ENCODE measurements at places on chromosomes 12 and 14. TPM values are rescaled to one million over a fixed set of nuclear protein-coding genes. Genes with fewer than 3 reads are reported as not detected.

- DNase-seq = no peak
Observed at GRCh38 chr14:23301969-23302289, 730 bp downstream of the PPP1R3E start.

DNA sequence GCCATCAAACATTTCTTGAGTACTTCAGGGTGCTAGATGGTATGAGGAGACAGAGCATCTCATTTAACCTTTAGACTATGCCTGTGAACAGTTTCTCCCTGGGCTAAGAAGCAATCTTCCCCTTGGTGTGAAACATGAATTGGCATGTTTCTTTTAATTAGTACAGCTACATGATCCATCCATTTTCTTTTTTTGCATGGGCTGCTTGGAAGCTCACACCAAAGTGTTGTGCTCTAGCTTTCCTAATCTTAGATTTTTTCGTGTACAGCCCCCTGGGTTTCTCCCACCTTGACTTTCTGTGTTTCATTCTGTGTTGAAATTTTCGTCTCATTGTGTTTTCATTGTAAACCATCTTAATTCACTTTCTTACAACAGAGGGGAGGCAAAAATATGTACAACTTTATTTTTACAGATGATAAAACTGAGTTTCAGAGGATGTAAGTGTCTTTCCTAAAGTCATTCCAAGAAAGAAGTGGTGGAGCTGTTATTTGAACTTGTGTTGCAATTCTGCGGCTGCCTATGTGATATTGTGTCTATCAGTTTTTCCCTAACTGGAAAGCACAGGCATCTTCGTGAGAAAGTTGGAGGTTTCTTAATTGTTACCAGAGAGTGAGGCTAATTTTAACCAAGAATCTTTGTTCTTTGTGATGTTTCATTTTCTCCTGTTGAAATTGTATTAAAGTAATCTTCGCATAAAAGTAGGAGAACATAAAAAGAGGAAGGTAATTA, 64.5 kb downstream of the DAAM1 start:
- peak; percentile 82 for DNase-seq

DNA sequence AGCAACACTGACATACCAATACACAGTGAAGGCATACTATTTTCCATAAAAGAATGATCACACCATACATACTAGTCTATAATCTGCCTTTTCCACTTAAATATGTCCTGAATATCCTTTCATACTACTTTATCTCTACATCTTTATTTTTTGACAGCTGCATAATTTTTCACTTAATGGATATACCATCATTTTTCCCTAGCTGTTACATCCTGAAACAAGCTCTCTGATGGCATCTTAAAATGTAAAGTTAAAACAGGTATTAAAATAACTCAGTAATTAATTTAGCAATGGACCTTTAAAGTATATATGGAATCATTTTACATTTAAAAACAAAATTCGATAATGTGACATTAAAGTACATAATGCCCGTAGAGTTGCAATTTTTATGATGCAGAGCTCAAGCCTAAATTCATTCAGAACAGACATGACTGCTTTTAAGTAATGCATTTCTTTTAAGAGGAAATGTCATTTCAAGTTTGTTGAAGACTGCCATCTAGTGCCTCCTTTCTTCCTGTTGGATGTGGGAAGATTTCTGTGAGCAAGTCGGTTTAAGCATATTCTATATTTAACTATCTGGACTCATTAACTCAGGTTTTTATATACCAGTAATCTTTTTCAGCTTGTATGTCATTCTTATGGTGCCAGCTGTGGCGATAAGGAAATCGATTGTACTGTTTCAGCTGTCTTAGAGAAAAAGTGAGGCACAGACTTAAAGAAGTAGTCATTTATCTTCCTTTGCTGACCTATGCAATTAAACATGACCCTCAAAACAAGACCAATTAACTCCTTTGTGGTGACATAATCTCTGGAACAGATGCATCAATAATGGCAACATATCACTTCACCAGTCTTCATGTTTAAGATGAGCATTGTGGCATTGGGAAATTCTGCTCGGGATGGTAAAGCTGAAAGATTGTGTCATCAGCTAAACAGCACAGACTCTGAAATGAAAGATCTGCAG, 20.3 kb downstream of the PRICKLE1 start:
- DNase-seq = peak; percentile 71

DNA sequence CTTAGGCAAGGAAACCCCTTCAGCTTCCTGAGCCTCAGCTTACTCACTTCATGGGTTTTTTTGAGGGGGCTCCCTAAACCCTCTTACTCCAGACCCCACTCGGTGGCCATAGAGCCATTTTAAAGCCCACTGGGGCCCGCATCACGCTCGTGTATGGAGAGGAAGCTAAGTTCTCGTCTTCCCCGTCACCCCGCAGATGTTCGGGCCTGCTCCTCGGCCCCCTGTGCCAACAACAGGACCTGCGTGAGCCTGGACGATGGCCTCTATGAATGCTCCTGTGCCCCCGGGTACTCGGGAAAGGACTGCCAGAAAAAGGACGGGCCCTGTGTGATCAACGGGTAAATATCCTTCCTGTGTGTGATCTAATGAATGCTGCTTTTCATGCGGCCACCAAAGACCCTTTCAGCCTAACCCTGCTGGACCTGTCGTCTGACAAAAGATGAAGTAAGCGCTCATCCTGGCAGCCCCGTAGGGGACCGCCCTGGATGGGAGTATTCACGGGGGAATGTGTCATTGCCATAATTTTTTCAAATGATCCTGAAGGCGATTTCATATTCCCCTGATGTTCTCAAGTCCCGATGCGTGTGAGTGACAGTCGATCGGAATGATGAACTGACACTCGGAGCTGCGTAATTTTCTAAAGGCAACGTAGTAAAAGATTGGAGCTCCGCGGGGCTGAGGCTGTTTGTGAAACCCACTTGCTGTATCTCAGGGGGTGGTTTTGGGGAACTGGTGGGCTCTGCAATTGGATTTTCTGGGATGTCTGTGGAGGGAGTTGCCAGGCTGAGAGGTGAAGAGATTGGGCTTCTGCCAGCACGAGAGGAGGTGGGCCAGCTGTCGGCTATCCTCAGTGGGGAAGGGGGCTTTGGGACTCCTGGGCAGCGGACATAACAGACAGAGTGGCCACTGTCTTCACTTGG, 5.4 kb downstream of the DLK1 start:
- DNase-seq = no peak

GRCh38 chr14:89036371-89036770, 211.9 kb downstream of the TTC8 start:
- DNase-seq = no peak

GRCh38 chr14:60161196-60162107, 3.7 kb downstream of the DHRS7 start:
- peak; percentile 73 for DNase-seq

- no peak for DNase-seq
Observed at GRCh38 chr14:103160321-103161053, 37.2 kb downstream of the TNFAIP2 start.

DNA sequence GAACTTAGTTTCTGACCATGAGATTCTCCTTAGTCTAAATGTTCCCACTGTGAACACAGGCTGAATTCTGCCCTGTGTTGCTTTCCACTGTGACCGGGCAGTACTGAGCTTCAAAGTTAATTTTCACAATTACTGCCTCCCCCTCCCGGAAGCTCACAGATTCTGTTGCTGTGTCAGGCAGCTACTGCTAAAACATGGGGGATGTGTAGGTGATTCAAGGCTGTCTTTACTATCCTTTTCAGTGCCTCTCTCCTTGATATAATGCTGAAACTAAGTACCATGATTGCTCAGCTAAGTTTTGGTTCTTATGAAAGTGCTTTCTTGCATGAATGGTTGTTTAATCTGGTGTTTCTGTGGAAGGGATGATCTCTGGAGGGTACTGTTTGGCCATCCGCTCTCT, 428.3 kb upstream of the NOVA1 start:
- DNase-seq = no peak

DNA sequence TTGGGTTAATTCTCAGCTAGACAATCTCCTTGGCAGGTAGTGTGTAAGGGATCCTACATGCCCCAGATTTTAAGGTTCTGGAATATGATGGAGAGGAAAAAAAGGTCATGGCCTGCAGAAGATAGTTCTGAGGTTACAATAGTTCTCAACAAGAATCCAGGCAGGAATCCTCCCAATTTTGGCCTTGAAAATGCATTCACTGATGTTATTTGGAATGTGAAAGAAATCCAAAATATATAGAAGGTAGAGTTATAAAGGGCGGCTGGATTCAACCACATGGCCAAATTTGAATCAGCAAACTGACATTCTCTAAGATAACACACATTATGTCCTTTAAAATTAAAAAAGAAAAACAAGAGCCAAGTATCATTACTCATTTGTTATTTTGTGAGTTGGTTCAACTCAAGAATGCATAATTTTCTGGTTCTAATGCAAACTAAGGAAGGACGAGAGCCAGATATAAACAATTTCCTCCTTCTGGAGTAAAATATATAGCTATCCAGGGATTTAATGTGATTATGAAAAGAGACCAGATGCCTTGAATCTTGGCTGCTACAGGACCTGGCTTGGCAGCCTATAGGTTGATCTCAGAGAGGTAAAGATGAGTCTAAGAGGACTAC, 177.0 kb upstream of the G2E3 start:
- no peak for DNase-seq

- DNase-seq = peak; percentile 81
Observed at GRCh38 chr12:1083889-1084262, 92.9 kb downstream of the ERC1 start.

DNA sequence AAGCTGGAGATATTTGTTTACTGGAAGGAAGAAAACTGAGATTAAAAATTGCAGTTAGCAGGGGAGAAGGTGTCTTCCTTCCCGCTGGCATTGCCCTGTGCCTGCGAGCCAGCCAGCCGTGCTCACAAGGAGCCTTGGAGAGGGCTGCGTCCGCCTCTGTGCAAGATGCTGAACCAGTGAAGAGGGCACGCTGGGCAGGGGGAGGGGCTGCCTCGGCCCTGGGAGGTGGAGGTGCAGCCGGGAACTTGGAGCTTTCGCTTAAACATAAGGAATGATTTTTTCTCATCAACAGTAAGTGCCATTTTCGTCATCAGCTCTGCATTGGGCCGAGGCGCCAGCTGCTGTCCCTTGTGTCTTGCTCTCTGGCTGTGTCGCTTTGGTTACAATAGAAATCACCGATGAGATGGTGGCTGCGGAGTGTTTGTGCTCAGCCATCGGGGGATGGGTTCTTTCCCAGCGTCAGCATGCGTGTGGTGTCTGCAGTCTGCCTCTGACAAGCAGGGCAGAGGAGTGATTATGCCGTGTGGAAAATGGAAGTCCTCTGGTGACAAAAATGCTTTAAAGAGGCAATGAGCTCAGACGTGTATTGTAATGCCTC, 97.3 kb downstream of the ESR2 start:
- DNase-seq = peak; percentile 53

DNA sequence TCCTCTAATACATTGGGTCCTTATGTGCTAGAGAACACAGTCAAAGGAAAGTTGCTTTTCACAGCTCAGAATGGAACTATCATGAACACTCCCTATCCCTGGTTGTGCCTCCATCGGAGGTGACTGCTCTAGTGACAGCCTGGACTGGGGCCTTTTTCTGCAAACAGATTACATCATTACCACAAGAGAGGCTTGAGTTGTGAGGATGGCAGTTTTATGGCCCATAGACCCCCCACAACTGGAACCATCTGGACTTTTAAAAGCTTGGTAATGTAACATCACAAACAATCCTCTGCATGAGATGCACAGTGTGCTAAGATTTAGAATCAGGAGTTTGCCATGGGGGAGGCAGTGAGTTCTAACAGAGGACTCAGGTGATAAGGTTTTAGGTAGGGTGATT, 46.6 kb upstream of the WSCD2 start:
- no peak for DNase-seq

- no peak for DNase-seq
Observed at GRCh38 chr12:47184229-47184628, 104.5 kb upstream of the AMIGO2 start.

GRCh38 chr12:116650585-116651087, 87.2 kb downstream of the SPRING1 start:
- DNase-seq = no peak

DNA sequence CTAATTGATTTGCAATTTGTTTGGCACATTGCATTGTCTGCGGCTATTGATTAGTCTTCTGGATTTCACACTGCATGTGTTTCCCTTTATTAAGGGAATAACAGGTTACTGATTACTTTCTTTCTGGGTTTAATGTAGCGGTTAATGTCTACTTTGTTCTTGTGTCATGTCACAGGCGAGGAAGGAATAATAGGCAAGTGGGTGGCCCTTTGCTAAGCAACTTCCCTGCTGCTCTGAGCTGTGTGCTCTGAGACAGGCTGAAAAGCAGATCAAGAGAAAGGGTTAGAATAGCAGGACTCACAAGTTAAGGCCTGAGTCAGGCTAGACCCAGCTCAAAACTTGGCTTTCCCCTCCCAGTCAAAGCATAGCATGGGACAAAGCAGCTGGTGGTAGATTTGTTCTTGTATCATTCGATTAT, 77.2 kb downstream of the NKX2-1 start:
- DNase-seq = no peak

DNA sequence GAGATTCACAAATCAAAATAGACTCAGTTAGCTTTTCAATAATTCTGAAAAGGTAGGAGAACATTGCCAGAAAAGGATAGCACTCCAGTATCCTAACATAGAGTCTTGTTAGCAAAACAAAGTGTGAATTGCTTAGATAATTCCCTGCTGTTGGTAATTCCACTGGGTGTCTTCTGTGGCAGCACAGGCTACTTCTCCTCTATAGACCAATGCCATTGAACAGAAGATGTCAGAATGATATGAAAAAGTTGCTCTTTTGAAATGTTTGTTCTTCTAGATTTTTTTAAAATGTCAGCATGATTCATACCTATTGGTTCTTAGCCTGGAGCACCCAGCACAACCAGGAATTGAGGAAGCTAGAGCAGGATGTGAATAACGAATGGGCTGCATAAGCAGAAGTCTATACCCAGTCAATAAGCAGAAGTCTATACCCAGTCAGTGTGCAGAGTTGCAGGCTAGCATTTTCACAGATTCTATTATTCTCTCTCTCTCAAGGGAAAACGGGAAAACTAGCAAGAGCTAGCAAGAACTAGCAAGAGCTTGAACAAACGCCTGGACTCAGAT, 112.8 kb downstream of the SYT1 start:
- no peak for DNase-seq

GRCh38 chr14:50340963-50341362, 28.8 kb downstream of the DMAC2L start:
- DNase-seq = no peak

GRCh38 chr12:71688961-71689570, 3.2 kb downstream of the TMEM19 start:
- DNase-seq = no peak

GRCh38 chr14:22159099-22159498, 429.9 kb downstream of the DAD1 start:
- DNase-seq = no peak

IL26 gene
- total RNA-seq = not detected

WDHD1 gene
- 9.0 TPM for total RNA-seq

ANAPC5 gene
- total RNA-seq = 180 TPM

RFX4 gene
- not detected for total RNA-seq

AMHR2 gene
- total RNA-seq = not detected

CATSPERB gene
- total RNA-seq = not detected

DDN gene
- total RNA-seq = under 0.01 TPM

Data from fibroblast of villous mesenchyme (primary cell).